NCI-H1930 (cell line): ENCODE measurements at places on chromosomes 2 and 18.

GRCh38 chr2:13474538-13474937 is 757.8 kb downstream of the TRIB2 start:
- no peak for DNase-seq

DNA sequence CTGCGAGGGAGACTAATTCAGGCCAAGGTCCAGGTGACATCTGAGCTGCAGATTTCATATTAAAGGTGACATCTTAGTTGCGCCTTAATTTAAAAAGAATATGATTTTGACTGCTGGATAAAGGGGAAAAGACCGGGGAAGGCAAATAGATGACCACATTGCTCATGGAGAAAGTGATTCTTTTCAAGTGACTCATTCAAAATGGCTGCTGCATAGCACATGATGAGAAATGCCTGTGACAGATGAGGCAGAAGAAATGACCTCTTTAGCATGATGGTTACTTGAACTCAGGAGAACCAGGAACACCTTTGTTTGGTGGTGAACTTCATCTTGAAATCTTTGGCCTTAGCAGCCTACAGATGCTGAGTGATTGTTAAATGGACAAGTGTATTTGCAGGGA is 385.8 kb upstream of the TRIB2 start:
- no peak for DNase-seq

- DNase-seq, result no peak
These were observed 33.5 kb downstream of the STAT4 start for GRCh38 chr2:191117341-191117740.

DNA sequence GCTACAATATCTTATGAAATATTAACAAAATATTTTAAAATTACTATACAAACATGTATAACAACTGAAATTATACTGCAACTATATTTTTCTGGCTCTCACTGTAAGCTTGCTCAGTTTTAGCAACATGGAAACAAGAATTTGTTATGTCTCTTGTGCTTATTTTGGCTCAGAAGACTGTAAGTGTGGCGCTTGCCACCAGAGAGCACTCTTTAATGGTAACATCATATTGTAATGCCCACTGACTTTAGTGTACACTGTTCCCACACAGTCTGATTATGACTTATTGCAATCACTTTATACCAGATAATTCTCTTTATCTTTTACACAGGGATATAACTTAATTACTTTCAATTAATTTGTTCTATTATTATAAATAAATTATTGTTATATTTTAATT is 1500.6 kb upstream of the TMEFF2 start:
- DNase-seq, result no peak

DNA sequence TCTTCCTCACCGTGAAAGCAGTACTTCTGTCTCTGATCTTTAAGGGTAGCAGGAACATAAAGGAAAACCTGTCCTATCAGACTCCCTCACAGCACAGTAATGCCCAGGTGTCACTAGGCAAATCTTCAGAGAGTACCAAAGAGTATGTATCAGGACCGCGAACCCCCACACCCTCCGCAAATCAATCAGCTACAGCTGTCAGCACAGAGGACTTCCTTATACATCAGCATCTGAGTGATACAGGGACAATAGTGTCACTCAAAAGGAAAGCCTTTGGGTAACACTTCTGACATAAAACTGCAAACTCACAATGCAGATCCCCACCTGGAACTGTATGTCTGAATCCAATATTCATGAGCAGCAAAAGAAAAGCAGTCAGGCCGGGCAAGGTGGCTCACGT is 2.6 kb downstream of the AFG3L2 start:
- DNase-seq, result no peak

GRCh38 chr2:184049566-184049965 is 548.8 kb upstream of the ZNF804A start:
- no peak for DNase-seq

DNA sequence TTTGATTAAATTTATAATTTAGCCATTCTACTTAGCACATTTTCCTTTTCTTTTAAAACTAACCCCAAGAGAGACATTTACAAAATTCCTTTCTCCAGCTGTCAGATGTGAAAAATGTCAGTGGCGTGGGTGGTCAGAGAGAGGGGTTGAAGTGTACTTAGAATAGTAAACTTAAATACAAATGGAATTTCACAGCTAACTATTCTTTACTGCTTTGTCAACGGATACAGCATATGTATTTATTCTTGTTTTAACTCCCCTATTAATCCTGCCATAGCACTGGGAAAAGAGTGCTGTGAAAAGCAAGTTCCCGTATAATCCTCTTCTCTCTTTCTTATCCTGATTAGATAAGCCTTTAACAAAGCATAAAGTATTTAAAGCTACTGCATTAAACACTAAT is 191.4 kb upstream of the CHAC2 start:
- DNase-seq, result no peak

GRCh38 chr2:69811018-69811417 is 18.4 kb upstream of the GMCL1 start:
- no peak for DNase-seq

- peak; percentile 73 for DNase-seq
These were observed 66.8 kb downstream of the HNRNPLL start for GRCh38 chr2:38535744-38536506.

GRCh38 chr18:67478249-67478648 is 38.3 kb downstream of the DSEL start:
- DNase-seq, result no peak

DNA sequence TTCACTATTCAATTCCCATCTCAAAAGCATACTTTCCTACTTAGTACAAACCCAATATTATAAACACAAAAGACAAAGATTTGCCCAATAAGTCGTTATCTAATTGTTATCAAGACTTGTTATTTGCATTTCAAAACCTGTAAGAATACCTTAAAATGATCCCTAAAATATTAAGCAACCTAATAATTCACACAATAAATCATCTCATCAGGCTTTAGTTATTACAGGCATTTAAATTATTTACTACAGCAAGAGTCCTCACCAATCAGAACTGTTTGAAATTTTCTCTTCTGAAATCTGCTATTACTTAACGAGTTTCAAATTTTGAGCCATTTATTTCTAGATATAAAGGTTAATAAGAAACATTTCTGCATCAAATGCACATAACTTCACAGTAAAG is 1.6 kb downstream of the CCDC88A start:
- no peak for DNase-seq

- DNase-seq, result no peak
These were observed 135.5 kb upstream of the FANCL start for GRCh38 chr2:58376592-58376991.

DNA sequence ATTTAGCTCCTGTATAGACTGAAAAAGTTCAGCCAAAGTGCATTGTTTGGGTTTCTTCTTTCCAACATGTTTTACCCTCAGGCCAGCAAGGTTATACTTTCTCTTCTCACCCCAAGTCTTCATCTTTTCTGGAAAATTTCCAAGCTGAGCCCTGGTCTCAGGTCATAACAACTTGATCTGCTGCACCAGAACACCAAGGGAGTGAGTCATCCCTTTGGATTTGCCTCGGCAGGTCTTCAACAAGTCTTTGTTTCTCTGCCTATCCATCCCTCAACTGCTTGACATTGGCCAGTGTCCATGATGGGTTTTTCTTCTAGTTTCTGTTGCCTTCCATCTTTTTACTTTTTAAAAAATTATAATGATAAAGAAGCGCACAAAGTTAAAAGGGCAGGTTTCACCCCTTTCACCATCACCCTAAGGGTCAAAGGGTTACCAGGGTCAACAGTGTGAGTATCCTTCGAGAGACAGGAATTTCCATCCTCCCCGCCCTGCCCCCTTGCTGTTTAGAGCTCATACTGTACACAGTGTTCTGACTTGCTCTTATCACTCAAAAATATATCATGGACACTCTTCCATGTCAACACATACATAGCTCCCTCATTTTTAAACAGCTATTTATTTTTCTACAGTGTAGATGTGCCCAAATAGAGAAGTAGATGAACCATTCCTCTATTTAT is 5.7 kb upstream of the SPATS2L start:
- no peak for DNase-seq

DNA sequence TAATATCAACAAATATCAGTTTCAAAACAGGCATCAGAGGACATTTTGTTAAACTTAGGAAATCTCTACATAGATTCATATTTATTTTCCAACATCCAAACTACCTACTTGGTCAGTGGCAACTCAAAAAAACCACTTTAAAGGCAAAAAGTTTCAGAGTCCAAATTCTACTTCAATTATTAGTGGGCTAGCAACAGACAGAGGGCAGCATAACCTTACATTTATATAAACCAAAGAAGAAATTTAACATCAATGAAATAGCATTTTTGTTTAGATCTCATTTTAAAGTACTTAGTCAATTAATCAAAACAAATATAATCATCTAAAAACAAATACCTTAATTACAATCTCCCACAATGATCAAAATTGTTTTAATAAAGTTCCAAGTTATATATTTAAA is 33.3 kb downstream of the RTTN start:
- no peak for DNase-seq

- DNase-seq, result no peak
These were observed 39.0 kb upstream of the NEDD4L start for GRCh38 chr18:58005011-58005410.

GRCh38 chr2:216619411-216620393 is 13.5 kb upstream of the IGFBP2 start:
- DNase-seq, result peak; percentile 60
